ENCODE measurements at places on chromosomes 3 and 15. TPM values are rescaled to one million over a fixed set of nuclear protein-coding genes. Genes with fewer than 3 reads are reported as not detected.

GRCh38 chr3:173663696-173664111, 266.2 kb downstream of the NLGN1 start:
- no peak for DNase-seq

DNA sequence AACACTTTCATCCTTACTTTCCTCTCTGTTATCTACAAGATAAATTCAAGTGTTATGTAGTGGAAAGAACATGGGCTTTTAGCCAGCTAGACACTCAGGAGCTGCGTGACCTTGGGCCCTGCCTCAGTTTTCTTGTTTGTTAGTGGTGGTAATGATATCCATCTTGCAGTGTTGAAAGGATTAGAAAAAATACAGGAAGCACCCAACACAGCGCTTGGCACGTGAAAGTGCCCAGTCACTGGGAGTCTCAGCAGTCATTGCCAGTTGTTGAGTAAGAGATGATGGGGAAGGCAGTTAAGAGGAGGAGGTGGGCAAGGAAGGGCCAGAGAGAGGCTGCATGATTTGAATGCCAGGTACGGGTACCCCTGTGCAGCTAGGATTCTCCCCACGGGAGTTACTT, 5.3 kb downstream of the PDIA5 start:
- DNase-seq: no peak

DNA sequence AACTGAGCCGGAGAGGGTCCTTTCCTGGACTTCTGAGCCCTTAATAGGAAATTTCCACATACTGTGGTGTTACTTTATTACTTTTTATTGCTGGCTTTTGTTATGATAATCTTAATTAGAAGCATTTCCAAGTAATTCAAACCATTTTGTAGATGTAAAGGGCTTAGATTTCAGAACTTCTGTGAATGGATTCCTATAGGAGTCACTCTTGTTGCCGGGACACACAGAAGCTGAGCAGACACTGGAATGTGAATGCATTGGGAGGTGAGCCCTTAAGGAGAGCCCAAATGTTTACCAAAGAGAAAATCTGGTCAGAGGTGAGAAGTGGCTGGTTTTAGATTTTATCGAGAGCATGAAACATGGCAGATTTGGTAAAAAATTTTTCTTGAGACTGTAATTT, 87.4 kb downstream of the FNDC3B start:
- DNase-seq: no peak

GRCh38 chr3:68972358-68972979, 40.1 kb upstream of the TAFA4 start:
- DNase-seq: no peak

DNA sequence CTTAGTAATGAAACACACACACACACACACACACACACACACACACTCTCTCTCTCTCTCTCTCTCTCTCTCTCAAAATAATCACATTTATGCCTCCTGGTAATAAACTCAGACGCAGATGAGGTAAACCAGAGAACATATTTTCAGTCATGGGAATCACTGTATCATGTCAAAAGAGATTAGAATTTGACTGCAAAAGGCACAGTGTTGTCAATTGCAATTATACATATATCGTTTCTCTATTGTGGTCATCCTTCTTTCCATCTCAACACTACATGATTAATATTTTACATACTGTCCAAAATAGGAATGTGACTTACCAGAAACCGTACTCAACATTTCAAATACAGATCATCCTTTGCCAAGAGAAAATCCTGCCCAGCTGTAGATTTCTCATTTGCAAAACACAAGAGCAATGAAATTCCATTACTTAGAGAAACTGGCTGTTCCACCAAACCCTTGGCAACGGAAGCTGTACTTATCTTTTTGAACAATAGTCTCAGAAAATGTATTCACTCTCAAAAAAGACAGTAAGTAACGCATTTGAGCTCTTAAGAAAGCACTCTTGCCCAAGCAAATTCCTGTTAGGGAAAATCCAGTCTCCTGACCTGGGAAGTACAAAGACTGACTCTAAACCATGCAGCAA, 24.3 kb downstream of the PDZRN3 start:
- DNase-seq: no peak

DNA sequence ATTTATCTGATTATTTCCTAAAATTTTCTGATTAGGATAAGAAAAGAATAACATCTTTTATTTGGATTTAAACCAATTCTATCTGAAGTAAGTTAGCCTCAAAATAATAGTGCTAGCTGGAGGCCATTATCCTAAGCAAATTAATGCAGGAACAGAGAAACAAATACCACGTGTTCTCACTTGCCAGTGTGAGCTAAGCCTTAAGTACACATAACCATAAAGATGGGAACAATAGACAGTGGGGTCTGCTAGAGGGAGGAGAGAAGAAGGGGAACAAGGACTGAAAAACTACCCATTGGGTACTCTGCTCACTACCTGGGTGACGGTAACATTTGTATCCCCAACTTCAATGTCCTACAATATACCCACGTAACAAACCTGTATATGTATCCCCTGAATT, 31.3 kb upstream of the LYSMD4 start:
- no peak for DNase-seq

DNA sequence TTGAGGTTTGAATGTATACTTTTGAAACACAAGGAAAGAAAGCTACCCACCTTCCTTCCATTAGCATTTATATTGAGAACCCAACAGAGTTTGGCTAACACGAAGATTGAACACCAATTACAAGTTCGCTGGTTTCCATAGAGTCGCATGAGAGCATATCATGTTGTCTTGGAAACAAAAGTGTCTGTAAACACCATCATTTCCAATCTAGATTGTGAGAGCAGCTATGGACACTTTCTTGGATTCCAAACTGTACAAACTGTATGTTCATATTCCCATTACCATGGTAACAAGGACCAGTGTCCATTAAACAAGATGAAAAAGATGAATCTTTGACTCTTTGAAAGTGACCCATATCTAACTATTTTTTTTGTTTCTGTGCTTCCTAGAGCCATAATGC, 529.9 kb upstream of the ROBO1 start:
- DNase-seq: no peak

GRCh38 chr3:23601091-23601822, 204.5 kb upstream of the UBE2E1 start:
- no peak for DNase-seq

DNA sequence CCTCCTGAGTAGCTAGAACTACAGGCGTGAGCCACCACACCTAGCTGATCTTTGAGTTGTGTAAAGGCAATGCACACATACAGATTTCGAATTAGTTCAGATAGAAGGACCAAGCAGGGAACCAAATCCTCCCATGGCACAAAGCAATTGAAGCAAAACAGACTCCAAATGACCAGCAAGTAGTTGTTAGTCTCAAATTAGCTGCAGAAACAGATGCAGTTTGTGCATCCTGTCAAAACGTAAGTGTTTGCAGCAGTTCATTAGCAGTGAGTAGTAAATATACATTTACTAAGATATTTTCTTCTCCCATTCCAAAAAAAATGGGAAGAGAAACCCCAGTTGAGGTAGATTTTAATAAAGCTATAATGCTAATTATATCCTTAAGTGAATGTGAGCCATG, 15.8 kb upstream of the FAM174B start:
- no peak for DNase-seq

DNA sequence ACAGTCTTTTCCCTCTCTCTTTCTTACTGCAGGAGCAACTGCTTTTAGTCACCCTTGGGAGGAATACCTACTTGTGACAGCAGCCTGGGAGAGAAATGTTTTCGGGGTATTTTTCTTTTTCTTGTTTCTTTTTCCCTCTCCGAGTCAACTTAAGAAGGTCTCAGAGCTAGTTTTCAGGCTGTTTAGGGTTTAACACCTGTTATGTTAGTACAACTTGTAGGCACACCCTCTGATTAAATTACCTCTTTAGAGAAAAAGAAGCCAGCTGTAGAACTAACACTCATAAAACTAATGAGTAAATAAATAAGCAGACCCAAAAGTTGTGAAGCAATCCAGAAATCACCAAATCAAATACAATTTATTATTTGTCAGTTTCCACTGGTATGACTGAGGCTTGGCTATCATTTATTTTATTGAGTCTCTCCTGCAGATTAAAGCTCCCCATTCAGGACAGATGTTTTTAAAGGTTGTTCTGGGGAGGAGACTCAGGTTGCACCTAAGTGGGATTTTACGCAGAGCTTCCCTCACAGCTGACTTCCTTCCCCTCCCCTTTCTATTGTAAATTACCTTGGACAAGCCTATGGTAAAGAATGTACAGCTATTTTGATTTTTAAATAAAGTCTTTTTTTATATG, 112.5 kb downstream of the FOXB1 start:
- no peak for DNase-seq

- no peak for DNase-seq
These were observed 18.9 kb downstream of the ABHD6 start for GRCh38 chr3:58256511-58256910.

DNA sequence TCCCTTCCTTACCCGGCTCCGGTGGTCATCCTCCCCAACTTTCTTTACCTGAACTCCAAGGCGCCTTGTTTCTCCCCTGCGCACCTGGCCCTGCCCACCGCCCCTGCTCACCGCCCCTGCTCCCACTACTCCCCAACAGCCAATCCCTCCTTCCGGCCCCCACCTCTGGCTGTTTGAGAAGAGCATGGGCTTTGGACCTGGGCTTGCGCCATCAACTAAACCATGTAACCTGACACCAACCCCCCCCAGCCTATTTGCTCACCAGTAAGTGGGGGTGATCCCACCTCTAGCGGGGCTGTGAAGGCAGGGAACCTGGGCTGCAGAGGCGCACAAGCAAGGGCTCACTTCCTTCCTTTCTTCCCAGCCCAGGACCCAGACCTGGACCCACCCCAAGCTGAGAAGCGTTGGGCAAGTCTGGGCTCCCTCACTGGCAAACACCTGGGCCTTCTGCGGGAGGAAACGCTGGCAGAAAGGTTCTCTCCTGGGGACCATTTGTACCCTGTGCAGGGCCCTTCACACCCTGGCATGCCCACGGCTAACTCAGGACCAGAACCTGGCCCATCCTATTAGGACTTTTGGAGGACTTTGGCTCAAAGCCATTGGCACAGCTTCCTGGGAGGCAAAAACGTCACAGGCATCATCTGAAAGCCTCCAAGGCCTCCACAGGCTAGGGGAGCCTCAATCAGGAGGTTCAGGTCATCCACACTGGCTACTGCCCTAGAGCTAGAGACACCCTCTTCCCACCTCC, at the start of gene PLXNB1:
TSS of gene PLXNB1 (minus strand) at position 127 of the 748 bp plus-strand sequence. CDS start 5,475 bp downstream, outside the sequence.
- no peak for DNase-seq

DNA sequence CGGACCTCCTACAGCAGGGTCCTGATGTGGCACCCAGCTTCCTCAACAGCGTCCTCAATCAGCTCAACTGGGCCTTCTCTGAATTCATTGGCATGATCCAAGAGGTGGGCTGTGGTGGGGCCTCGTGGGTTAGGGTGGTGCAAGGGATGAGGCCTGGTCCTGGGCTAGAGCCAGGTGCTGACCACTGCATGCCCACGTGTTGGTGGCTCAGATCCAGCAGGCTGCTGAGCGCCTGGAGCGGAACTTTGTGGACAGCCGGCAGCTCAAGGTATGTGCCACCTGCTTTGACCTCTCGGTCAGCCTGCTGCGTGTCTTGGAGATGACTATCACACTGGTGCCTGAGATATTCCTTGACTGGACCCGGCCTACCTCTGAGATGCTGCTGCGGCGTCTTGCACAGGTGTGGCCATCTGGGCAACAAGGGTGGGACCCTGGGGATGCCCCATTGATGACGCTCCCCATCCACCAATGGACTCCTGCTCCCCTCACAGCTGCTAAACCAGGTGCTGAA, 3.8 kb downstream of the AMIGO3 start:
- no peak for DNase-seq

GRCh38 chr15:76932135-76932966, 802 bp downstream of the RCN2 start:
- DNase-seq: no peak

GRCh38 chr3:15291589-15292541, 40.5 kb downstream of the SH3BP5 start:
- DNase-seq: peak; percentile 72

GRCh38 chr15:71677352-71677751, 133.0 kb upstream of the NR2E3 start:
- DNase-seq: no peak

DNA sequence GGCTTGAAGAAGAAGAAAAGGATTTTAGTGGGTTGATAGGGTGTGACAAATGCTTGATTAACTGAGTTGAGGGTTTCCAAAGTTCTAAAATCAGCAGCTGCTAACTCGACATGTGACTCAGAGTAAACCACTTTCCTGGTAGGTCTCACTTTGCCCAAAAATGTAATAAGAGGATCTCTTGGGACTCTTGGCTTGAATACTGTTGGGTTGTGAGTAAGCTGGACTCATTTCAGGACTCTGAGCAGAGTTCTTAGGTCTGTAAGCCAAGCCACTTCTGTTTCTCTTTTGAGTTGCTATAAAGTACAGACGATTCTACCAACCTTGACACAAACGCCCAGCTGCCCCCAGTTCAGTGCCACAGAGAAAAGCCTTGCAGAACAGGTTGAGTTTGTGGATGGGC, 241.1 kb downstream of the ZNF621 start:
- DNase-seq: no peak

DNA sequence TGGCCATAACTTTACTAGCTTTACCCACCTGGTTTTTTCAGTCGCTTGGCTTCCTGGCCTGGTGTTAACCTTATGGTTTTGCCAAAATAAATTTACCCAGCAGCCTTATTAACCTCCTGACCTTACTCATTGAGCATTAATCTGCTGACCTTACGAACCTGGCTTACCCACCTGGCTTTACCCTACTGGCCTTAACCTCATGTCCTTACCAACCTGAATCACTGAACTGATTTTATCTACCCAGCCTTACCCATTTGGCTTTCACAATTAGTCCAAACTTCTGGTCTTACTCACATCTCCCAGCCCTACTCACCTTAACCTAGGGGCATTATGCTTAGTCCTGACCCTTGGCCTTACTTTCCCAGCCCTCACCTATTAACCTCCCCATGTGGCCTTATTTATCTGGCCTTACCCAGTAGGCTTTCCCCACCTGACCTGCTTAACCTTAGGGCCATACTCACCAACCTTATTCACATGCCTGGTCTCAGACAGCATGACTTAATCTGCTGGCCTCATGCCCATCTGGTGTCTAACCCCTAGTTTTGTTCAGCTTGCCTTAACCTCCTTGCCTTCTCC, 93.4 kb downstream of the IL12A start:
- no peak for DNase-seq

DNA sequence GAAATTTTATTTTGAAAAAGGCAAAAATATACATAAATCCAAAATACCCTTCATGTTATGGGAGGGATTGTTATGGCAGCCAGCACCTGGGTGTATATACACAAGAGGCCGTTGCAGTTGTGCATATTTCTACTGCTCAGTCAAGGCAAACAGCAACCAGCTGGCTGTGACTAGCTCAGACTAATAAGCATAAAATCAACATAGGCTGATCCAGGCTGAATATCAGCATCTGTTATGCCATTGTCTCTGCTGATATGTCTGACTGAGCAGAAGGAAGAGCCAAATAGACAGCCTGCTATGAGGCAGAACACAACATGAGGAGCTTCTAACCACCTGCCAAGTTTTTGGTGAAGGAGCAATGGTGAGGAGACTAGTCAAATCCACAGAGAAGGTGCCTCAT, 457.5 kb upstream of the ALCAM start:
- DNase-seq: no peak

SYNM gene
- 395 TPM for total RNA-seq

COL8A1 gene
- 28.5 TPM for total RNA-seq

PHC3 gene
- total RNA-seq: 57.0 TPM

CLRN1 gene
- not detected for total RNA-seq

IGDCC3 gene
- total RNA-seq: not detected

BOC gene
- total RNA-seq: 12.8 TPM

GOLGA8H gene
- 1.7 TPM for total RNA-seq

AQR gene
- 13.2 TPM for total RNA-seq

Data from cardiac septum (tissue), 1 donor.